Muscle of arm (tissue), 14 donors: ENCODE measurements at places on chromosomes 3 and 15. TPM values are rescaled to one million over a fixed set of nuclear protein-coding genes. Genes with fewer than 3 reads are reported as not detected.

GRCh38 chr3:170205302-170205701, 16.9 kb upstream of the PRKCI start:
- DNase-seq: no peak

- no peak for DNase-seq
Observed at GRCh38 chr15:100762289-100762688, 117.3 kb upstream of the ALDH1A3 start.

Gene TNFSF10
- 10.7 TPM for polyA plus RNA-seq

DNA sequence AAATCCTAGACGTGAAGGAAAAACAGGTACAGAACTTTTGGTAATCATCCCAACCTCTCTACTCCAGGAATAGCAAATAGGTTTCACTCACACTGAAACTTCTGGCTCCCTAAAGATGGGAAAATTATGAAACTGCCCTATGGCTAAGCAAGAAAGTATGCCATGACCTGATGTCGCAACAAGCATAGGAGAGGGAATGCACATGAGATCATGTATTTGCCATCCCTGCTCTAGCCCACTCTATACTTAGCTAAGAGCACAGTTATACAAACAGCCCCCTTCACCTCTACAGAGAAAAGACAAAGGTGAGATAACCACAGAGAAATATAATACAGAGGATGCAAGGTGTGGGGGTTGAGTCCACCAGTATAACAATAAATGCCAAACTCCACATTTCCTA, 102.7 kb downstream of the TBC1D5 start:
- DNase-seq: no peak

- no peak for DNase-seq
Observed at GRCh38 chr3:50559702-50560101, 7.8 kb downstream of the C3orf18 start.

DNA sequence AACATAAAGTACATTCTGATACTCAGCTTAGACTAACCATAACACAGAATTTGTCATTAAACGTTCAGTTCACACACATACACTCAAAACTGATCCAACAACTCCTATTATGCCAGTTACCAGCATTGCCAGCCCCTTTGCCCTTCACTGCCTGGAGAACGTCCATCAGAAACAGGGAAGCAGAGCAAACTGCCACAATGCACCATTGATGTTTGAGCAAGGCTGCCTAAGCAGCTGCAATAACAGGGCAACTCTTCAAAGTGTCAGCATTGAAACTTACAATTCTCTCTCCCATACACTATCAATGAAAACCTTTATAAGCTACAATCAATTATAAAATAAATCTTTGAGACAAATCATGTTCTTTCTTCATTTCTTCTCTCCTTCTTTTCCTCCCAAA, 85.1 kb downstream of the ZBTB20 start:
- DNase-seq: no peak

Gene SLC22A14
- 0.13 TPM for polyA plus RNA-seq
